A673 (cell line): ENCODE measurements at places on chromosomes 2 and 18.
A peak's percentile ranks its signal among the peaks of the same experiment; 100 is the strongest.

DNA sequence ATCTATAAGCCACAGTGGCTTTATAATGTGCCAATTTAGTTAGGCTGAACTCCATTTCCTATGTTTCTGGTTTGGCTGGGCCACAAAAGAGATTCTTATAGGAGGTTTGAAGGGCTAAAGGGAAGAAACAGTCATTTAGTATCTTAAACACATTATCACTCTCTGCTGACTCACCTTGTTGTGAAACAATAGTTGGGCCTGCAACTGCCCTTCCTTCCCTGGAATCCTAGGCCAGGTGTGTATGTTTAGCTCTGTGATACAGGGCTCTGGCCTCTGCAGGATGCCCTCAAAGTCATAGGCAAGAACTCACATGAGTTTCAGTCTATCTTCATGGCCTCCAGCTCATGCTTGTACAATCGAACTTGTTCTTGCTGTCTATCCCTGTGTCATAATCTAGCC lies 400.0 kb upstream of the CELF4 start:
- H3K27ac ChIP-seq: no peak overlapping the region
- H3K27me3 ChIP-seq: no peaks in the 10 kb centered on the region
- no peaks in the 10 kb centered on the region for H3K4me1 ChIP-seq
- DNase-seq: no peak

GRCh38 chr2:41782306-41783158 lies 265.3 kb upstream of the PKDCC start:
- H3K36me3 ChIP-seq: no peaks in the 10 kb centered on the region
- H3K4me1 ChIP-seq: no peaks in the 10 kb centered on the region
- H3K27ac ChIP-seq: no peak overlapping the region
- no peak overlapping the region for H3K4me3 ChIP-seq

GRCh38 chr2:203469546-203469945 lies 65.6 kb downstream of the RAPH1 start:
- no peak overlapping the region for H3K27ac ChIP-seq
- H3K4me1 ChIP-seq: peaks cover 5% of the 10 kb centered on the region
- H3K4me3 ChIP-seq: no peak overlapping the region
- H3K27me3 ChIP-seq: no peaks in the 10 kb centered on the region
- no peaks in the 10 kb centered on the region for H3K36me3 ChIP-seq

- DNase-seq: no peak
- H3K4me1 ChIP-seq: no peaks in the 10 kb centered on the region
- H3K36me3 ChIP-seq: no peaks in the 10 kb centered on the region
- H3K27me3 ChIP-seq: no peaks in the 10 kb centered on the region
These were observed 22.3 kb downstream of the INO80D start for GRCh38 chr2:206063635-206064034.

DNA sequence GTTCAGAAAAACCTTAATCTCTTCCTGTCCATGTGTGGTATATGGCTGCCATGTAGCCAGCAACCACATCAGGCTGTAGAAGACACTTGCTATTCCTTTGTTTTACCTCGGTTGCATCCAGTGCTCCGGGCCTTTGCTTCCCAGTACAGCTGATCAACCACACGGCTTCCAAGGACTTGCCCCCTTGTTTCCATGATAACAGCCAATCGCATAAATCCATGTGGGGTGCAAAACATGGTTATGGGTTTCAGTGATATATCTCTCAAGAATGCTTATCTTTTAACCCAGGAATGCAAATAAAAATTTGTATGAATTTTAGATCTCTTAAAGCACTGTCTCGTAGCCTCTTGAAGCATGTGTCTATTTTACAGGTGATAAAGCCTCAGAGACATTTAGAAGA lies 118.3 kb downstream of the MGAT5 start:
- H3K4me3 ChIP-seq: no peak overlapping the region
- no peak overlapping the region for H3K27ac ChIP-seq
- no peaks in the 10 kb centered on the region for H3K4me1 ChIP-seq
- H3K36me3 ChIP-seq: no peaks in the 10 kb centered on the region
- H3K27me3 ChIP-seq: no peaks in the 10 kb centered on the region

- no peak overlapping the region for H3K27ac ChIP-seq
- no peaks in the 10 kb centered on the region for H3K4me1 ChIP-seq
- H3K36me3 ChIP-seq: no peaks in the 10 kb centered on the region
- no peak for DNase-seq
- no peak overlapping the region for H3K4me3 ChIP-seq
These were observed 177.0 kb downstream of the SEPTIN10 start for GRCh38 chr2:109436610-109437225.

DNA sequence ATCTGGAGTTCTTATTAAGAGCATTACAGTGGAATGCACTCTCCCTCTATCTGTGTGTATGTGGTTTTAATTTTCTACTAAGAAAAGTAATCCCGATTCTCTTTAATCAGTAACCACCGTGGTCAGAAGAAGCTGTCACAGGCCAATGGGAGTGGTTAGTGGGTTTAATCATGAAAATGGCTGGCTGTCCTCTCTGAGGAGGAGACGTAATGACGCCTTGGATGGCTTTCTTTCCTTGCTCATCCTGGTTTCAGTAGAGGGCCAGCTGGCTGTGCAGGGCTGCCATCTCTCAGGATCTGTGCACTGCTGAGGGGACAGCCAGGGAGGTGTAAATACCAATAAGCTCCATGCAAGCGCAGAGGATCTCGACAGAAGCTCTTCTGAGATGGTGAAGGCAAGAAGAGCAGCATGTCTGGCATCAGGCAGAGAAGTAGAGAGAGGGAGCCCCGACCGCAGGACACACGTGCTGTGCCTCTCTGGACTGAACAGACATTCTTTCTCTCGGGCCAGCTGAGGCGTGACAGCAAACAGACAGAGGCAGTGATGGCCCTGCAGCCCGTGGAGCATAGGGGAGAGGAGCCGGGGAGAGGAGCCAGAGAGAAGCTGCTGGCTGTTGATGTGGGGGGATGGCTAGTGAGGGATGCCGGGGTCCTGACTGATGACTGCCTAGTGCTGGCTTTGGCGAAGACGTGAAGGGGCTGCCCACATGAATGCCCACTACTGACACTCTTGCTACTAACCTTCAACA lies 65.1 kb upstream of the DAPL1 start:
- DNase-seq: no peak
- H3K27me3 ChIP-seq: no peaks in the 10 kb centered on the region
- no peaks in the 10 kb centered on the region for H3K36me3 ChIP-seq
- H3K27ac ChIP-seq: no peak overlapping the region
- H3K4me3 ChIP-seq: no peak overlapping the region

DNA sequence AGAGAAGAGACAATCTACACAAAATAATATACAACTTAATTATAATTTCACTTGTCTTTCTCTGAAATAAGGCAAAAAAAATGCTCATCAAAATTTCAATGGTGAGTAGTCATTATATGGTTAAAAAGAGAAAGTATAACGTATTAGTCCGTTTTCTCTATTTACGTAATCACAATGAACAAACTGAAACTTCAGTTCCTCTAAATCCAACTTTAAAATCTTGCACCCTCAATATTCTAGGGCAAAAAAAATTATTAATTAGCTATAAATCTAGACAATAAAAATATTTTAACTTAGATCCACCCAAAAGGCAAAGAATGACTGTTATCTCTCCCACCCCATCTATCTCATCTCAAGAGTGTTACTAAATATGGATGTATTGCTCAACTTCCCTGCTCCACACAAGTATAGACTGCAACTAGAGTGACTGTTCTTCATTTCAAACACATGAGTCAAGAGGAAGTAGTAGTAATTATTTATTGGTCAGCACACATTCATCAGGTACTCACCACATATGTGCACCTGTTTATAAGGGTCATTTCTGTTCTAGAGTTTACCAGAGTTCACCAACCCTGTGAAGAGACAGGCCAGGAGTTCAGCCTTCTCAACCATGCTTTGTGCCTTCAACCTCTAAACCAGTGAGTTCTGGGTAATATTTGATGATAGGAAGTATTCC lies 36.4 kb downstream of the STK39 start:
- peaks cover 18% of the 10 kb centered on the region for H3K4me1 ChIP-seq
- no peaks in the 10 kb centered on the region for H3K36me3 ChIP-seq
- peak overlapping the region; percentile 80 for H3K27ac ChIP-seq
- H3K4me3 ChIP-seq: peak overlapping the region; percentile 16
- DNase-seq: peak; percentile 44

DNA sequence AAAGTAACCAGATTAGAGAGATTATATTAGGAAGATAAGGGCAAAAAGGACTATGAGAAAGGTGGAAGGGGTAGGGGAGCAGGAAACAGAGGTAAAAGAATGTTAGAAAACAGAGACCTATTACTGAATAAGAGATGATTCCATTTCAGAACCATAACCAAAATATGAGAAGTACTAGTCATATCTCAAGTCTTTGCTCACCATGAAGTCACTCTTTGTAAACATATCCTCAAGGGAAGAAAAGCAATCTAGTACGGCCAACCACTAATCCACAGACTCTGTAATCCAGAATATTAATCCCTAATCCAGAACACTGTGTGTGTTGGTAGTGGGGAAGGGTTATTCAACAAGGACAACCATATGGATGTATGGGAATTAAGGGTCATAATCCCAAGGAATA lies 92.0 kb downstream of the CDCA7 start:
- H3K4me3 ChIP-seq: no peak overlapping the region
- peaks cover 8% of the 10 kb centered on the region for H3K27me3 ChIP-seq
- no peaks in the 10 kb centered on the region for H3K4me1 ChIP-seq
- DNase-seq: no peak

DNA sequence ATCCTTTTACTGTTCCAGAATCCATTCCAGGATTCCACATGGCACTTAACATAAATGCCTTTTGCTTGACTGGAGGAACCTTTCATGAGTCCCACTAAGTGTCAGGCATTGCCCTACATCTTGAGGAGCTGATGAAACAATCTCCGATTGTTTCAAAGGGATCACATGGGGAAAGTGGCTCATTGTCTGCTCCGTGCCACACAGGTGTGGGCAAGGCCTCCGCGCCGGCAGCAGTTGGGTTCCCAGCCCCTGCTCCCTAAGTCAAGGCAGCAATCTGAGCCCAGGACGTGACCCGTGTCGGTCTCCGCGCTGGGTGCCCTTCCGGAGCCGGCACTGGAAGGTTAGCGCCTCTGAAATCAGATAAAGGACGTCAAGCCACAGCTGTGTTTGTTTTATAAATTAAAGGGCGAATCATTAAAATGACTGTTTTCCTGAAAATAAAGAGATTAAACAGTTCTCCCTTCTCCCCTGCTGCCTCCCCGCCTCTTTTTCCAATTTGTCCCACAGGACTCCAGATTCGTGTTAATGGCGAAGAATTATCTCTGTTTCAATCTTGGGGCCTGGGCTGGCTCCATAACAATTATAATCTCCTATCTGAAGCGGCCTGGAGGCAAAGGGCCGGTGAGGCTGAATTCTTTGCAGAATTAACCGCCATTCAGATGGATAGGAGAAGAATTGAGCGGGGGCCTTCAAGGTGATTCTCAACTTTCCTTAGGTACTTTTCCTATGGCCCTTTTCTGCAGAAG lies 84.3 kb upstream of the FZD7 start:
- H3K27ac ChIP-seq: no peak overlapping the region
- no peaks in the 10 kb centered on the region for H3K36me3 ChIP-seq
- no peaks in the 10 kb centered on the region for H3K4me1 ChIP-seq
- H3K27me3 ChIP-seq: peaks cover 6% of the 10 kb centered on the region

DNA sequence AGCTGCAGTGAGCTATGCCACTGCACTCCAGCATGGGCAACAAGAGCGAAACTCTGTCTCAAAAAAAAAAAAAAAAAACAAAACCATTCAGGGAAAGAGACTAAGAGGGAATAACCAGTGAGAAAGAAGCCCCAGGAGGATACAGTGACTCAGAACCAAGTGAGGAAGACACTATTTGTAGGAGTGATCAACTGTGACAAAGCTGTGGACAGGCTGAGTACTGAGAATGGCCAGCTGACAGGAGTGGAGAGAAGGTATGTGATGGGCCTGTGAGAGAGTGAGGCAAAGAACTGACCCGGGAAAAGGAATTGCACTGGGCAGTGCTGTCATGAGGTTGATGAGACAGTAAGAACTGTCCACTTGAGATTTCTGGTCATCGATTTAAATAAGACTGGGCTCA lies 6.7 kb upstream of the LCT start:
- H3K4me3 ChIP-seq: no peak overlapping the region
- H3K27me3 ChIP-seq: no peaks in the 10 kb centered on the region
- no peak overlapping the region for H3K27ac ChIP-seq

GRCh38 chr2:30394096-30394495 lies 53.0 kb upstream of the LCLAT1 start:
- no peaks in the 10 kb centered on the region for H3K36me3 ChIP-seq
- no peaks in the 10 kb centered on the region for H3K4me1 ChIP-seq
- H3K27ac ChIP-seq: no peak overlapping the region
- H3K27me3 ChIP-seq: no peaks in the 10 kb centered on the region

GRCh38 chr2:155223781-155224406 lies 525.4 kb downstream of the KCNJ3 start:
- DNase-seq: peak; percentile 39
- H3K27ac ChIP-seq: no peak overlapping the region
- no peaks in the 10 kb centered on the region for H3K27me3 ChIP-seq
- H3K4me3 ChIP-seq: no peak overlapping the region
- H3K36me3 ChIP-seq: no peaks in the 10 kb centered on the region

GRCh38 chr2:187302586-187302985 lies 145.5 kb downstream of the CALCRL start:
- no peaks in the 10 kb centered on the region for H3K27me3 ChIP-seq
- peak; percentile 51 for DNase-seq
- peaks cover 27% of the 10 kb centered on the region for H3K4me1 ChIP-seq
- no peak overlapping the region for H3K27ac ChIP-seq

GRCh38 chr2:95047629-95048510 lies 22.4 kb downstream of the MAL start:
- no peak for DNase-seq
- H3K36me3 ChIP-seq: no peaks in the 10 kb centered on the region
- H3K4me3 ChIP-seq: no peak overlapping the region
- no peaks in the 10 kb centered on the region for H3K4me1 ChIP-seq
- H3K27ac ChIP-seq: no peak overlapping the region

DNA sequence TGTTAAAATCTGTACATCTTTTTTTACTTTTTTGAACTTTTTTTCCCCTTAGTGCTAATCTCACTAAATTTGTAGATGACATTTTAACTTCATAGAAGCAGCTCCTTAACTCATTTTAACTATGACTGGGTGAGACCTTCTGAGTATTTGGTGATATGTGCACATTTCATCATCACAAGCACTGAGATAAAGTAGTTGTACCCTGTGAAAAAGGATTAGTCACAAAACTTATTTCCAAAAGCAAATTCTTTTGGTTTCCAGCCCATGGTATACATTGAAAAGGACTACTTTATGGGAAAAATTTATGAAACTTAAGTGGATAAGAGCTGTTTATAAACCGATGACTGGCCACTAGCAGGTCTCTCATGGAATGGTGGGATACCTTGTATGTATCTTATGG lies 581.5 kb downstream of the PLCL1 start:
- no peak for DNase-seq
- no peak overlapping the region for H3K4me3 ChIP-seq
- no peaks in the 10 kb centered on the region for H3K4me1 ChIP-seq
